ENCODE measurements at places on chromosomes 7 and 10.
A peak's percentile ranks its signal among the peaks of the same experiment; 100 is the strongest.

DNA sequence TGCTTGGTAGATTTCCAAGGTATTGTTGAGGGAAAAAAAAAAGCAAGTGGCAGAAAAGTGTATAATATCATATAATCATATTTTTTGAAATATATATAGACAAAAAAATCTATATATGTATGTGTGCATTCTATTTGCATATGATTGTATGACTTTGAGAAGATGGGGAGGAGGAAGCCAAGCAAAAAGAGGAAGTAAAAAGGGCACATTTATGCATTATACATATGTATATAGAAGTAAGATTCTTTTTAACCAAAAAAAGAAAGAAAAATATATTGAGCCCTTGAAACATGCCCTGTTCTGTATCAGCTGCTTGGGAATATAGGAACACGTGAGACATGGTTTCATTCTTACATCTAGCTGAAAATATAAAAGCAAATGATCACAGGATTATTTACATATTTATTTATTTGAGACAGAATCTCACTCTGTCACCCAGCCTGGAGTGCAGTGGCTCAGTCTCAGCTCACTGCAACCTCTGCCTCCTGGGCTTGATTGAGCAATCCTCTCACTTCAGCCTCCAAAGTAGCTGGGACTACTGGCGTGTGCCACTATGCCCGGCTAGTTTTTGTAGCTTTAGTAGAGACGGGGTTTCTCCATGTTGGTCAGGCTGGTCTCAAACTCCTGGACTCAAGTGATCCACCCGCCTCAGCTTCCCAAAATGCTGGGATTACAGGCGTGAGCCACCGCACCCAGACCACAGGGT is 18.0 kb upstream of the SLF2 start:
- DNase-seq: no peak

DNA sequence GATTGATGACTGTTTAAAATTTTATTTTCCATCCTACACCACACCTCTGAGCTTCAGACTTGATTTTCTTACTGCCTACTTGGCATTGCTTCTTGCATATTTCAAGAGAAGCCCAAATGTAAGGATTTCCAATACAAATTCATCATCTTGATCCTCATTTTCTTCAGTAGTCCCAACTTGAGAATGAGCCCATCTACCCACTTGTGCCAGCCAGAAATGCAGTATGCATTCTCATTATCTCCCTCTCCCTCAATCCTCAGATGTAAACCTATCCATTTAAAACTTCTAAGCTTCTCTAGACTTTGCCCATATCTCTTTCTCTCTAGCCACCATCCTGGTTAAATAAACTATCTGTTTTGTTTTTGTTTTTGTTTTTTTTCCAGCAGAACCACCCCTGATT is 22.4 kb upstream of the EGFR start:
- no peak for DNase-seq

- DNase-seq: no peak
Observed at GRCh38 chr10:68202960-68203353, 29.0 kb downstream of the ATOH7 start.

GRCh38 chr7:3146571-3147226 is 103.0 kb upstream of the CARD11 start:
- no peak for DNase-seq

DNA sequence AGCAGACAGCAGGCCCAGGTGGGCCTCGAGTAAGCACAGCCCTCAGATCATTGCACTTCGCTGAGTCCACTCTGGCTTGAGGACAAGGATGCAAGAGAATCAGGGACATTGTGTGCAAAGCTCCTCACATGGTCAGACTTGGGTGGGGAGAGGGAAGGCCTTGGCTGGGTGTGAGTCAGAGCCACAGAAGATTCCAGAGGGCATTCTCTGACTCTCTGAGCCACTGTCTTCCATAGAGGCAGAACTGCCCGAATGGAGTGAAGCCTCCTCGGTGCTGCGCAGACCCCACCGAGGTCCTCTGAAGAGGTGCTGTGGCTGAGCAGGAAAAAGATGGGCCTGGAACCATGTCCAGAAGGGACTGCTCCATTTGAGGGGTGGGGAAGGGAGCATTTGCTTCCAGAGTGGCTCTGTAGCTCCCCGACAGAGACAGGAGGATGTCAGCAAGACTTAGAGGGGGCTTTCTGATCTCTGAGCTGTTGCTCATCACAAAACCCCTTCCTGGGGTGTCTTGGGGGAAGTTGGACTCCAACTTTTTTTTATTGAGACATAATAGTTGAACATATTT is 120.8 kb downstream of the PTPN20 start:
- no peak for DNase-seq

- DNase-seq: no peak
Observed at GRCh38 chr10:121597504-121598262, 561 bp downstream of the FGFR2 start.

DNA sequence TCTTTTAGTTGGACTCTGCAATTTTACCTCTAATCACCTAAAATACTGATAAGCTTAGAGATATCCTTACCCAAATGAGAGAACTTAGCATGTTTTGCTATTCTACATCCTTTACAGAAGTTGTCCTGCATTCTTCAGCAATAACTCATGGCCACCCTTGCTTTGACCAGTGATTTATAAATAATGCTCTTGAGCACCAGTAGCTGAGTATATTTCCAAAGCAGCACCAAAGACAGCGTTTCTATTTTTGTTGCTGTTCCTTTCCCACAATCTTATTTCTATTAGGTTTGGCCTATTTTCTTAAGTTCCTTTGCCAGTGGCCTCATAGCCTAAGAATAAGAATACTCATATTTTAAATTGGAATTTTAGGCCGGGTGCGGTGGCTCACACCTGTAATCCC is 15.0 kb downstream of the ARPC1A start:
- DNase-seq: no peak

GRCh38 chr10:125744909-125745308 is 25.4 kb downstream of the EDRF1 start:
- no peak for DNase-seq

- peak; percentile 82 for DNase-seq
Observed at GRCh38 chr7:55065511-55066229, 46.9 kb downstream of the EGFR start.

GRCh38 chr7:89316584-89317251 is 521.2 kb upstream of the TEX47 start:
- DNase-seq: no peak

DNA sequence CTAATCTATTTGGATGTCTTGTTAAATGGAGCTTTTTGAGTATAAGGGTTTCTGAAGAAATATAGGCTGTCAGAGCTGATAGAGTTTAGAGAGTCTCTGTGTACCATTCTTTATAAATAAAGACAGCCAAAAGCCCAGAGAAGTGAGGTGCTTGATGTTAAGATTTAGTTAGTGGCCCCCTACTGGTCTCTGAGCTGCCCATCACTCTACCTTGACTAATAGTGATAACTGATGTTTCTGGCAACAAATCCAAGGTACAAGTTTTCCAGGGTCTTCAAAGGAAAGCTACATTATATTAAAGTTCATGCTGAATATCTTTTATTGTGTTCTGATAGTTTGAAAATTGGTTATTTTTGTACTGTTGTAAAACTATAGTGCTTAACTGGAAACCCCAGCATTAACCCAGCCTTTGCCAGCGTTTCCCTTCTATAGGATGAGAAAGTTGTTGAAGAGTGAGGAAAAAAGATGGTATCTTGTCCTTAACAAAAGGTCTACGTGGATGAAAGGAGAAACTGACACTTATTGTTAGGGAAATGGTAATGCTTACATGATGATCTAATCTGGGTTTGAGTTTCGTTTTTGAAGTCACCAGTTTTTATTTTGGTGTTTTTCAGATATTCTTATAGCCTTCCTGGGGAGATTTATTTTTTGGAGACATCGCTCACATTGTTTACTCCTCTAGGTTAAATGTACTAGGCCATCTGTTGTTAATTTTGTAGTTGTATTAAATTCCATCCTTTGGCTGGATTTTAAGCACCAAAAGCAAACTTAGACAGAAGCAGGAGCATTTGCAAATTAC is 79.0 kb downstream of the AUTS2 start:
- DNase-seq: no peak

GRCh38 chr10:131636116-131636515 is 264.7 kb upstream of the PPP2R2D start:
- no peak for DNase-seq

DNA sequence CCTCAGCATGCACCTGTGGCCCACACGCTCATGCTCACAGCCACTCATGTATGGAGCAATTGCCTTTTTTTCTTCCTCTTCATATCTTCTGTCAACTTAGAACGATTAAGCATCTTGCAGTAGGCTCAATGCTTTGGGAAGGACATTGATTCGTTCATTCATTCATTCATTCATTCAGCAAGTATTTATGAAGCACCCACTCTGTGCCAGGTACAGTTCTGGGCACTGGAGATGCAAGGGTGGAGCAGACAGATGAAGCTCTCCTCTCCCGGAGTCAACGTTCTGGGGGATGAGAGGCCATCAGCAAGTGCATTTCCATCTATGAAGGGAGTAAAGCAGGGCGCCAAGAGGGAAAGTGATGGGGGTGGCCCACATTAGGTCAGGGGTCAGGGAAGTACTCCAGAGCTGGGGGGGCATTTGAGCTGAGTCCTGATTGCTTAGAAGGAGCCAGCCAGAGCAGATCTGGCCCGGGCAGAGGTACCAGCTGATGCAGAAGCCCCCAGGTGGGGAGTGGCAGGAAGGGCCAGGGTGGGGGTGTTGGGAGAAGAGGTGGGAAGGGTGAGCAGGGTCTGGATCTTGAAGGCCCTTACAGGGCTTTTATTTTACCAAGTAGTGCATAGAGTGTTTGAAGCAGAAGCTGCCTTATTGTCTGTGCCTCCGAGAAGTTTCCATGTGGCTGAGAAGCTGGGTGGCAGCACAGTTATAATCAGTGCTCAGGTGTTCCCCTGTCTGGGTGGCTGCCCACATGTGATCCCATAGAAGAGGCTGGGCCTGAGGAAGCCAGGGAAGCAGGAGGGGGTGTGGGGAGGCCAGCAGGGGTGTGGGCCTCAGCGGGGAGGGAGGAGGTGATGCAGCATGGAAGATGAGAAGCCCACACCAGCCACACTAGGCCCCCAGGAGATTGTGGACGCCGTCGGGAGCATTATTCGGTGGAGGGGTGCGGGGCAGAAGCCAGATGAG is 36.2 kb downstream of the CHST3 start:
- DNase-seq: no peak

DNA sequence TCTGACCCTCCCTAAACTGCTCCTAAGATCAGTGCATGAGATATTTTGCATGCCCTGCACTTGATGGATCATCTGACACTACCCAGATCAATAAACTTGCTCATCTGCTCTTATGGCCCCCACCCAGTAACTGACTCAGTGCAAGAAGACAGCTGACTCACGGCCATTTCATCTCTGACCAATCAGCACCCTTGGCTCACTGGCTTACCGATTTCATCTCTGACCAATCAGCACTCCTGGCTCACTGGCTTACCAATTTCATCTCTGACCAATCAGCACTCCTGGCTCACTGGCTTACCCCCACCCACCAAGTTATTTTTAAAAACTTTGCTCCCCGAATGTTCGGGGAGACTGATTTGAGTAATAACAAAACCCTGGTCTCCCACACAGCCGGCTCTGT is 37.2 kb upstream of the OPTN start:
- DNase-seq: no peak

GRCh38 chr7:35781200-35781701 is 19.6 kb upstream of the SEPTIN7 start:
- peak; percentile 80 for DNase-seq

DNA sequence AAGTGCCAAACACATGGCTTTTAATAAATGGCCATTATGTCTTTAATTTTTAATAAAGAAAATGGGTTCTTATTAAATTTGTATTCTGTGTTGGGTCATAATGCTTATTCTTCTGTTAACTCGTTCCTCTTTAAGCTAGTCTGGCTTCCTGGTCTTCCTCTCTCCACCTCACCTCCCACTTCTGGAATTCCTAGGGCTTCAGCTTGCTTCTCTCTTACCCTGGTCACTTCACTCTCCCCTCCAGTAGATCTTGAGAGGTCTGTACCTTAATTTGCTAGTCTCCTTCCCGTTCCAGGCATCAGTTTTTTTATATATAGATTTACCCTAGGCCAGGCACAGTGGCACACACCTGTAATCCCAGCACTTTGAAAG is 111.2 kb downstream of the RALA start:
- DNase-seq: no peak

DNA sequence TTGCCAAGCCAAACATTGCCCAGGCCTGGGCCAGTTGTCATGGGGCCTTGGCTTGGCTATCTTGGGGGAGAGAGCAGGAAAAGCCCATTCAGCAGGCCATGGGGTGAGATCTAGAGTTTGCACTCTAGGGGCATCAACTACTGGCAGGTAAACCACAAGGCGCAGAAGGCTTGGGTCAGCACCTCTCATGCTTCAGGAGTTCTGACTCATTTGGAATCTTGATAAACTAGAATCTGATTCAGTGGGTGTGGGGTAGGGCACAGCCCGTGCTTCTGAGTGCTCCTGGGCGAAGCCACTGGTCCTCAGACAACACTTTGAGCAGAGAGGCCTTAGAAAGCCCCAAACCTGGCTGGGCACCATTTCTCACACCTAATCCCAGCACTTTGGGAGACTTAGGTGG is 81.1 kb downstream of the RGS10 start:
- no peak for DNase-seq

DNA sequence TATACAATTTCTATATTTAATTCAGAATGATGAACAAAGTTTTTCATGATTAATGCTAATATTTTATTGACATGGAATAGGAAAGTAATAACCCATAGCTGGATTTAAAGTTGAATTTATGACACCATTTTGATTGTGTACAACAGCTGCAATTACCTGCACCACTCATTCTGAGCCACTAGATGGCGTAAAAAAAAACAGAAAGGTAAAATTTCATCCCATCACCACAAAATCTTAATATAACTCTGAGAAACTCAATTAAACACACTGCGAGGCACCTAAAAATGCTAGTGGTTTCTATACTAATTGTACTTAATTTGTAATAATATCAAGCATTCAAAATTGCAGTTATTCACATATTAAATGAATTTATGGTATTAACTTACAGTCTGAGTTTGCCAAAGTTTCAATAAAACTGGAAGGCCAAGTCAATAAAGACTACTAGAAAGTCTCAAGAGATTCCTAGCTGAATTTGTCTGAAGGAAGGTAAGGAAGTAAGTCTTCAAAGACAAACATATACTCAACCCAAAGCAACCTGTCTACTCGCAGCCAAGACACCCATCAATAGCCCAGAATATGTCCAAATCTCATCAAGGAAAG is 182.5 kb downstream of the SKAP2 start:
- DNase-seq: no peak
